ENCODE measurements at places on chromosomes 5 and 9.
A peak's percentile ranks its signal among the peaks of the same experiment; 100 is the strongest.

DNA sequence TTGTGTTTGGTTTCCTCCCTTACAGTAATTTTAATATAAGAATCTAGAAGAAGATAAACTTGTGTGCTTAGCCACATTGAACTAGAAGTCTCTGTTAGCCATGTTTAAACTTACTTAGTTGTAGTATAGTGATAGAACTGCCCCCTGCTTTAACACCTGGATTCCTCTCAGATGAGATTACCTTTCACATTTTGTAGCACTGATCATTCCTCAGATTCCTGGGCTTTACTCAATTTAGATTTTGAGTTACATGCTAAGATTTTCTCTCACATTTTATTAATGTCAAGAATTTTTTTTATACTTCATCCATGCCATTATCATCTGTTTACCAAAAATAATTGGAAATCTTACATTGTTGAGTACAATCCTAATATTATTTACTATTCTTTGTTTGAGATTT, 70.5 kb downstream of the GPBP1 start:
- DNase-seq: no peak

GRCh38 chr5:106418196-106418595, 1252.5 kb downstream of the EFNA5 start:
- DNase-seq: no peak

DNA sequence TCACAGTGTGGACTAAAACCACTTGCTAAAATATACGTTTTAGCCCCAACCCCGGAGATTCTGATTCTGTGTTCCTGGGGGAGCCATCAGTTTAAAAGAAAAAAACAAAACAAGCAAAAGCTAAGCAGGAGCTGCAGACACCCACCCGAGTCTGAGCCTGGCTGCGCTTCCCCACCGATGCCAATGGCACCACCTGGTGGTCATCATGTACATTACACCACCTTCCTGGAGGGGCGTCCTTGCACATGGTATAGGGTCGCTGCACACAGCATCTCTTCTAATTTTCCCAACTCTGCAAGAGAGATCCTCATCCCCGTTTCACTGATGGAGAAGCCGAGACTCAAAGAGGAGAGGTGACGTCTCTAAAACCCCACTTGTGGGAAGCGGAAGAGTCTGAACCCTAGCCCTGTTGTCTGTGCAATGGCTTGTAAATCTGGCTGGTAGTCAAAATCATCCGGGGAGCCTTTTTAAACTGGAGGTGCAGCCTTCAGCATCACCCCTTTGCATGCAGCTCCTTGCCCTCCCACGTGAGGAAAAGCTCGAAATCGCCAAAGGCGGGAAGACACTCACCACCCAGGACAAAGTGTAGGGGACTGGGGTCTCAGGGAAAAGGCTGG, 23.1 kb upstream of the CNOT6 start:
- DNase-seq: peak; percentile 65

DNA sequence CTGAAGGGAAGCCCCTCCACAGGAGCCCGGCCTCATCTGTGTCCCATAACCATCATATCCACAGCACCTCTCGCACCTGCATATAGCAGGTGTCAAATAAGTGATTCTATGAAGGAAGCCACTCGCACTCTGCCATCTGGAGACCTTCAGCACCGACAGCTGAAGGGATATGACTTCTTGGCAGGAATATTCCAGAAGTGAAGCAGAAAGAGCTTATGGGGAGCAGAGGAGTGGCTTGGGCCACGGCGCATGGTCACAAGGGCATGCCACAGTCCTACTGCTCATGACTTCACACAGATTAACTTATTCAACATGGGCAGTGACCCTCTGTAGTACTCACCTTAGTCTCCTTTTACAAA, 80.9 kb downstream of the NSUN2 start:
- no peak for DNase-seq

- no peak for DNase-seq
Observed at GRCh38 chr5:165161204-165161603, 1655.8 kb downstream of the MAT2B start.
